Right renal pelvis (tissue), 4 donors: ENCODE measurements at places on chromosomes 11 and 22.

- no peak for DNase-seq
Measured at GRCh38 chr11:134575504-134576230, 163.6 kb upstream of the B3GAT1 start.

GRCh38 chr11:42253156-42253555, 793.7 kb upstream of the LRRC4C start:
- DNase-seq, result no peak

- DNase-seq, result no peak
Measured at GRCh38 chr11:67287355-67288197, 1.5 kb upstream of the ANKRD13D start.

DNA sequence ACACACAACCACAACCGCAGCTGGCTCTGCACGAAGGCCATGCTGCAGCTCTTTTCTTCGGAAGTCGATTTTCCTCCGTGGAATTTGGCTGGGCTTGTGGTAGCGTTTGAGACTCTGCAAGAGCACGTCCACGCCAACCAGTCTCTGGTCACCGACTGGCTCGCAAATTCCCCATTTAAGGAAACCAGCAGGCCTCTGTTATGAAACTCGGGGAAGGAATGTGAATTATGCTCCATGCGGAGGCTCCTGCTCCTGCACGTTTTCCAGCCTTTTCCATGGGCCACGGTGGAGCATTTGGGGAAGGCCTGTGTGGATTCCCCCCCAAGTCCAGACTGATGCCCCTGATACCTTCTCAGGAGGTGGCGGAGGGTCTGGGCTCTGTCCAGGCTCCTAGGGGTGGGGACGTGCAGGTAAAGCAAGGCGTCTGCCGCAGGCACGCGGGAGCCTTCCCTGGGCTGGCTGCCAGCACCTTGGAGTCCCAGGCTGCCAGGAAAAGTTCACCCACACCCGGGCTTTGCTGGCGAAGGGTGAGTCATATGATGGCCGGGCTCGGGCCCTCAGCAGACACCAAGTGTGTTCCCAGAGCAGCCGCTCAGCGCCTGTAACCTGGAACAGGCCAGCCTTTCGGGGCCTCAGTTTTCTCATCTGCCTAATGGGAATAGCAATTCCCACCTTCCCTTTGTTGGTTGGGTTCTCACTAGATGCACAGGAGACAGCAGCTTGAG, 41.9 kb downstream of the LRP5 start:
- DNase-seq, result no peak

DNA sequence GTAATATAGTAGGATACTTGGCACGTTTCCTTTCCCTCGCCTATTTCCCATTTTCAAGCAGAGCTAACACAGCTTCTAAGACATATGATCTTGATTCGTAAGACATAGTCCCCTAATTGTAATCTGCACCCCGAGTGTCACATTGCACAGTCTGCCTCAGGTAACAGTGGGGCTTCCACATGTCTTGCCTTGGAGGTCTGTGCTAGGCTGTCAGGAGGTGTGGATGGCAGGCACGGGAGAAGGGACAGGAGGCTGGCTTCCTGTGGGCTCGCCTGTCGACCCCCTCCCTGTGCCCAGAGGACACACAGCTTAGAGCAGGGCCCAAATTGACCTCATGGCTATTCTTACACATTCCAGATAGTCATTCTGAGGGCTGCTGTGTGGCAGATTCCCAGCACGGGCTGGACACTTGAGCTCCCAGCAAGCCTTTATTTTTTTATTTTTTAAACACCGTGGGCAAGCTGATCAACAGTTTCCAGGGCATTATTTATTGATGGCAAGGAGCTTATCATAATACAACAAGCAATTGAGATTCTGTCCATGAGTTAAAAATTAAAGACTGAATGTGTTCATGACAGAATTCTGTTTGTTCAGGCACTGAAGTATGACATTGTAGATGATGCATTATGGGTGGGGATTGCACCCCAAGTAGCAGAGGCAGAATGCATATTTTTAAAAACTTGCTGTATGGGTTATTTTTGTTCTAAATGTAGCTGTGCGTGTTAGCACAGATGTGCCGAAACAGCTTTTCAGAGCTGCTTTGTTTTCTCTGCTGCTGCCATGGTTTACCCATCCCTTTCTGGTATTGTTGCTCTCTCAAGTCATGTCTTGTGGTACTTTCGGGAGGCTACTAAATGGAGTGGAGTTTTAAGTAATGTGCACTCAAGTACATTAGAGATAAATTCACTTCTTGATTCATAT, 113.0 kb downstream of the ATXN10 start:
- DNase-seq, result no peak

DNA sequence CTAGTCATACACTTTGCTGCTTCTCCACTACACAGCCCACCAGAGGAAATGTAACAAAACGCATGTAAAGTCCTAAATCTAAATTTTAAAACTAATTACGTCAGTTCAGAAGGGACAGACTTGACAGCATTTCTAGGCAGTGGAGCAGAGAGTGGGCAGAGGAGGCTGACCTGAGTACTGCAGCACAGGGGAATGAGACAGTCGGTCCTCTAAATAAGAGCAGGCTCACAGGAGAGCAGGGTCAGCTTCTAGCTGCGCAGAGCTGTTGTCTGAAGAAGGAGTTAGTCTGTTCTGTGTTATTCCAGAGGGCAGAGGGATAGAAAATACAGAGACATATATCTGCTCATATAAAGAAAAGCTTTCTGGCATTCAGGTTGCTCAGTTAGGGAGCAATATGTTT, 40.3 kb downstream of the JHY start:
- DNase-seq, result no peak

- DNase-seq, result no peak
Measured at GRCh38 chr11:68314203-68315170, 2.1 kb downstream of the LRP5 start.

- no peak for DNase-seq
Measured at GRCh38 chr22:47795477-47796127, 1033.2 kb downstream of the TBC1D22A start.

DNA sequence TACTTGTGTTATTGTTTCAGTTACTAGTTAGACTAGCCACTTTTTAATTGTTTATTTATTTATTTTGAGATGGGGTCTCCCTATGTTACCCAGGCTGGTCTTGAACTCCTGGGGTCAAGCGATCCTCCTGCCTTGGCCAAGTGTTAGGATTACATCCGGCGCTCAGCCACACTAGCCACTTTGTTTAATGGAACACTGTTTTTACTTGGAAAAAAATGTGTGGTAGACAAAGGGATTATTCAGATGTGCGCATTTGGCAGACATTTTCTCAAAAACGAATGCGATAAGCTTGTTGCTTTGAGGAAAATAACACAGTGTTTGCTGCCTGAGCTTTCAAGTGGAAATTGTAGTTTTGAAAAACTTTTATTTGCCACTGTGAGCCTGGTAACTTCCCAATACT, 51.0 kb downstream of the CTNND1 start:
- no peak for DNase-seq

- DNase-seq, result no peak
Measured at GRCh38 chr11:10326012-10326964, 21.4 kb downstream of the ADM start.

DNA sequence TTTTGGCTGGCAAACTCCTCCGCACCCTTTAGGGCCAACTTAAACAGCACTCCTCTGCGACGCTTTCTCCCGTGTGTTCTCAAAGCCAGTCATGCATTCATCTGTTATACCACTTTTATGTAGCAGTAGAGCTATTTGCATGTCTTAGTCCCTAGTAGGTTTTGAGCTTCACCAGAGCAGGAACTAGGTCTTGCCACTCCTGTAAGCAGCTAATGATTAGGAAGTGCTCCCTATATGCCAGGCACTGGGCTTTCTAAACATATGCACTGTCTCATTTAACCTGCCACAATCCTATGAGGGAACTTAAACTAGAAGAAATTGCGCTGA, 180.8 kb downstream of the DBX1 start:
- no peak for DNase-seq

- no peak for DNase-seq
Measured at GRCh38 chr22:39707816-39708215, 137.3 kb downstream of the CACNA1I start.

DNA sequence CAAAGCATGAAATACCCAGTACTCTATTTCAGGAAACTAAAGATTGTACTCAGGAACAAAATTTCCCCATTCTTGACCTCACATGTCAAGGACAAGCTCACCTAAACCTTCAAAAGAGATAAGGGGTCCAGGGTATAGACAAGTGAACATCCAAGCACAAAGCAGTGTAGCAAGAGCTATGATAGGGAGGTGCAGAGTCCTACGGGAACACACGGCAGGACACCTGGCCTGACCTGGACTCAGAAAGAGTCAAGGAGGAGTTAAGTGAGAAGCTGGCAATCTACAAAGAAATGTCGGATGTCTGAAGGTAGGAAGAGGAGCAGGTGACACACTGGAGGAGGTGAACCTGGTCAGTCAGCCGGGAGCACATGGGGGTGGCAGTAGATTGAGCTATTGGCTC, 67.1 kb upstream of the LDLRAD3 start:
- DNase-seq, result no peak

DNA sequence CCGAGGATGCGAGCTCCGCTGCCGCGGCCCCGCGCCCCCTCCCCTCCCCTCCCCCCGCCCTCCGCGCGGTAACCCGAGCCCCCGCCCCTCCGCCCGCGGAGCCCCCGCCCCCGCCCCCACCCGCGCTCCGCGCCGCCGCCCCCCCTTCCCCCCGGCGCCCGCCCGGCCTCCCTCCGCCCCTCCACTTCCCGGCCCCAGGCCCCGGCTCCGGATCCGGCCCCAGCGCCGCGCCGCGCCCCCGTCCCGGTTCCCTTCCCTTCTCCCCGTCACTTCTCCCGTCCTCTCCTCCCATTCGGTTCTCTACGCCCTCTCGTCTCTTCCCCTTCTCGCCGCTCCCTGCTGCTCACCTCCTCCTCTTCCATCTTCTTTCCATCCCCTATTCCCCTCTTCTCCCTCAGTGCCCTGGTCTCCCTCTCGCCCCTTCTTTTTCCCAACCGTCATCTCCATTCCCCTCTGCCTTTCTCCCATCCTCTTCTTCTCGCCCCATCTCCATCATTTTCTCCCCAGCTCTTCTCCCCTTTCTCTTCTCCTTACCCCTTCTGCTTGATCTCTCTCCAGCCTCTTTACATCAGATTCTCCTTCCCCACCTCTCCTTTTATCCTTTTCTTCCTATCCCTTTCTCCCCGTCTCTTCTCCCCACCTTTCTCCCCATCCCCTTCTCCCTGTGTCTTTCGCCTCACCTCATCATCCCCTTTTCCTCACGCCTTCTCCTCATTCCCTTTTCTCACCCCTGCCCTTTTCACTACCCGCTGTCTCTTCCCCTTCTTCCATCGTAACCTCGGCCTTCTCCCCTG, at the start of gene DCHS1:
Gene DCHS1 (minus strand): TSS at position 20 of the 794 bp plus-strand sequence. CDS start 14,196 bp downstream, outside the sequence.
- DNase-seq, result no peak

DNA sequence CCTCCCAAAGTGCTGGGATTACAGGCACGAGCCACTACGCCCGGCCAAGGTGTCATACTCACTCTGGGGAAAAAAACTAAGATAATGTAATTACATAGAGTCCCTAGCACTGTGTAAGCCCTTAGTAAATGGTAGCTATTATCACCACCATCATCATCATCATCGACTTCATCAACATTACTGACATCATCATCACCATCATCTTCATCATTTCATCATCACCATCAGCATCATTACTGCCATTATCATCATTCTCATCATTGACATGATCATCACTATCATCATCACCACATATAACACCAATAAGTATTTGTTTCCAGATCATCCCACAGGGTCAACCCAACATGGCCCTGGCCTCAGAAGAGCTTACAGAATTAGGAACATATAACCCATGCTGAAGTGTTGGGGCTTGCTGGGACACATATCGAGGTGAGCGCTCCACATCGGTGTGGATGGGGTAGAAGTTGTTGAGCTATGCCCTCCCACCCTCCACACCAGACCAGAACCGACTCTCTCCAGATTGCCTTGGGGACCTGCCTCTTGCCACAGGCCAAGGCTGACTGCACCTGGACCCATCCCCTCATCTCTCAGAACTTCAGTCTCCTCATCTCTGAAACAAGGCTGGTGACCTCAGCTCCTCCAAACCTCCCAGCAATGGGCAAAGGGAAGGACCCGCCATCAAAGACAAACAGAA, 14.7 kb upstream of the CD5 start:
- no peak for DNase-seq

- no peak for DNase-seq
Measured at GRCh38 chr11:44980533-44981427, 30.1 kb upstream of the TP53I11 start.
